Thoracic aorta (tissue), 2 donors: ENCODE measurements at places on chromosomes 1 and 21.

- no peaks in the 10 kb centered on the region for H3K27me3 ChIP-seq
- H3K4me1 ChIP-seq: peaks cover 11% of the 10 kb centered on the region
- H3K36me3 ChIP-seq: no peaks in the 10 kb centered on the region
- peak overlapping the region; percentile 84 for H3K4me3 ChIP-seq
- no peak for DNase-seq
These were observed 3.8 kb upstream of the PLEKHA6 start for GRCh38 chr1:204363335-204364114.

DNA sequence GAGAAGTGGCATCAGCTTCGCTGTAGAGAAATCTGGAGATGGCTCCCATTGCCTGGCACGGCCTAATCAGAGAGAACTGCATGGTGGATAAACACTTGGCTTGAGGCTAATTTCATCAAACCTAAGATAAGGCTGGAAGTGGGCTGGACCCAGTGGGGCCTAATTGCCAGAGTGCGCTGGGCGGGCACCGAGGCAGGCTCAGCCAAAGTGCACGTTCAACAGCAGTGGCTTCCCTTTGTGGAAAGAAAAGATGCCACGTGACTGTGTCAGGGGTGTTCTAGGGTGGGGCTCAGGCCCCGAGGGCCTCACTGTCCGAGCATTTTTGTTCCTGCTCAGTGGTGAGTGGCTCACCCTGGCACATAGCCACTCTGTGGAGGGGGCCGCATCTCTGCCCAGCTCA lies 5.8 kb downstream of the PLCH2 start:
- H3K27me3 ChIP-seq: no peaks in the 10 kb centered on the region
- no peak for DNase-seq
- no peak overlapping the region for H3K4me3 ChIP-seq
- H3K4me1 ChIP-seq: no peaks in the 10 kb centered on the region

DNA sequence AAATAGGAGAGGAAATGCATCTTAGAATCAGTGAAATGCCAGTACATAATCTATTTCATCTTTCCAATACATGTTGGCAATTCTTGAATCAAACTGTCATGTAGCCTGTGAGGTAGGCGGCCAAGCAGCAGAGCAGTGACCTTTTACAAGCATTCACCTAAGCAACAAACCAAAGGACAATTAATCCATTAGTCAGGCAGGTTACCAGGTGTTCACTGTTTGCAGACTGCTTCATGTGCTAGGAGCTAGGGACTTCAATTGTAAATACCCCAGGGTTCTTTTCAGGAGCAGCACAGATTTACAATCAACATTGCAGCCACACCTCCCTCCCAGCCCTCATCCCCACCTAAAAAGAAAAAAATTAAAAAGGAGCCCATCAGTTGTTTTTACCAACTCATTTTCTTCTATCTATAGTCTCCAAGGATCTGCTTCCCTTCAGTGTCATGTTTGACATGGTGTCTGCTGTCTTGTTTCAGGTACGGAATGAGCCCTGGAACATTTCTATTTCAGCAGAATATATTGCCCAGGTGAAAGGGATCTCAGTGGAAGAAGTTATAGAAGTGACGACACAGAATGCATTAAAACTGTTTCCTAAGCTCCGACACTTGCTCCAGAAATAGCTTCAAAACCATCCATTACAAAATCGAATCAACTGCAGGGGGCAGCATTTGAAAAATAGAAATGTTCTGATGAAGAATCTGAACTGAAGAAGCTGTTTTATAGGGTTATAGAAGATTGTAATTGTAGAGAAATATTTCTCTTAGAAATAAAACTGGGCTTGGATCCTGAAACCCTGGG lies 23.0 kb downstream of the TATDN3 start:
- H3K4me3 ChIP-seq: no peak overlapping the region
- H3K36me3 ChIP-seq: no peaks in the 10 kb centered on the region
- H3K27ac ChIP-seq: no peak overlapping the region
- no peaks in the 10 kb centered on the region for H3K27me3 ChIP-seq
- no peaks in the 10 kb centered on the region for H3K4me1 ChIP-seq

GRCh38 chr21:43321111-43321510 lies 105.8 kb downstream of the SIK1 start:
- peaks cover 8% of the 10 kb centered on the region for H3K4me1 ChIP-seq
- no peaks in the 10 kb centered on the region for H3K36me3 ChIP-seq
- H3K4me3 ChIP-seq: no peak overlapping the region
- no peak overlapping the region for H3K27ac ChIP-seq
- no peaks in the 10 kb centered on the region for H3K27me3 ChIP-seq

- no peaks in the 10 kb centered on the region for H3K36me3 ChIP-seq
- H3K4me1 ChIP-seq: peaks cover 2% of the 10 kb centered on the region
- H3K27ac ChIP-seq: no peak overlapping the region
- H3K27me3 ChIP-seq: no peaks in the 10 kb centered on the region
These were observed 27.1 kb downstream of the FAM20B start for GRCh38 chr1:179052776-179053175.
